Activated CD8-positive, alpha-beta memory T cell treated with anti-CD3 and anti-CD28 coated beads, Interleukin-2, amount 50 U/mL, for 4 hours (primary cell): ENCODE measurements at places on chromosomes 3 and 15.
A peak's percentile ranks its signal among the peaks of the same experiment; 100 is the strongest.

GRCh38 chr3:194756791-194757325 lies 71.2 kb downstream of the FAM43A start:
- DNase-seq = no peak

GRCh38 chr3:128804017-128804810 lies 75.2 kb upstream of the ACAD9 start:
- DNase-seq = peak; percentile 39

DNA sequence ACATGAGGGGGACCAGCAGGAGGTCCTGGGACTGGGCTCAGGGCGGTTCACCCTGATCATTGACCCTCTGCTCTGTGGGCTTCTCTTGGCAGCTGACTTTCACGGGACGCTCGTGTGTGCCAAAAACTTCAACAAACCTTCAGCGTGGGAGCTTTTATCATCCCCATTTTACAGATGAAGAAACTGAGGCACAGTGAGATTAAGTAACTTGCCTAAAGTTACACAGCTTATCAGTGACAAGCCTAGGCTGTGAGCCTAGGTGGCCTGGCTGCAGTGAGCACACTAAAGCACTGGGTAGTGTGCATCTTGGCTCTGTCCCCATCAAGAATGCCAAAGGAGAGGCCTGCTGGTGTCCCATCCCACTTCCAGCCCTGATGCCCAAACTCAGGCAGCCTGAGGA lies 23.6 kb upstream of the DUSP7 start:
- no peak for DNase-seq

GRCh38 chr3:185813691-185814215 lies 11.1 kb downstream of the IGF2BP2 start:
- no peak for DNase-seq

GRCh38 chr15:63752075-63752684 lies 81.6 kb downstream of the HERC1 start:
- DNase-seq = no peak
